ENCODE measurements at places on chromosomes 4 and X. TPM values are rescaled to one million over a fixed set of nuclear protein-coding genes. Genes with fewer than 3 reads are reported as not detected.

The ODAM gene
- not detected for polyA plus RNA-seq

The RAB41 gene
- polyA plus RNA-seq = not detected

The MGARP gene
- 4.1 TPM for polyA plus RNA-seq

The UGT2B17 gene
- not detected for polyA plus RNA-seq

The LUZP4 gene
- polyA plus RNA-seq = not detected

The ADH1A gene
- not detected for polyA plus RNA-seq

The RLIM gene
- polyA plus RNA-seq = 6.6 TPM

The TMEM271 gene
- polyA plus RNA-seq = 0.11 TPM

The USP17L27 gene
- polyA plus RNA-seq = not detected

The PLP1 gene
- 36.9 TPM for polyA plus RNA-seq

The CLDN22 gene
- not detected for polyA plus RNA-seq

The SLC35A2 gene
- polyA plus RNA-seq = 13.0 TPM

The PCDH18 gene
- 19.5 TPM for polyA plus RNA-seq

The PPBP gene
- not detected for polyA plus RNA-seq

The OSTC gene
- polyA plus RNA-seq = 311 TPM

The AVPR2 gene
- not detected for polyA plus RNA-seq

The XAGE2 gene
- not detected for polyA plus RNA-seq

The FGA gene
- not detected for polyA plus RNA-seq

The CAPN6 gene
- polyA plus RNA-seq = 4.5 TPM

The CT45A5 gene
- not detected for polyA plus RNA-seq

The TRAPPC11 gene
- 14.6 TPM for polyA plus RNA-seq

The SLC34A2 gene
- polyA plus RNA-seq = 0.73 TPM

The STK32B gene
- 0.42 TPM for polyA plus RNA-seq

The IDH3G gene
- polyA plus RNA-seq = 41.4 TPM

The MSANTD1 gene
- 0.31 TPM for polyA plus RNA-seq

The HMX1 gene
- polyA plus RNA-seq = 0.23 TPM

The KANTR gene
- 5.4 TPM for polyA plus RNA-seq

The INPP4B gene
- polyA plus RNA-seq = 0.11 TPM

The PTCHD1 gene
- polyA plus RNA-seq = 1.9 TPM

The PPP4R3C gene
- polyA plus RNA-seq = not detected

The ARX gene
- polyA plus RNA-seq = 0.13 TPM

The SEPTIN11 gene
- polyA plus RNA-seq = 80.0 TPM

The HMGN5 gene
- polyA plus RNA-seq = 155 TPM

The UGT2A1 gene
- polyA plus RNA-seq = not detected

The SERTM2 gene
- polyA plus RNA-seq = 0.27 TPM

The TAF7L gene
- 0.37 TPM for polyA plus RNA-seq

The SHISA3 gene
- 5.0 TPM for polyA plus RNA-seq

The SUPT20HL1 gene
- polyA plus RNA-seq = not detected

The VCX3B gene
- polyA plus RNA-seq = 1.1 TPM

The SLITRK4 gene
- polyA plus RNA-seq = 1.5 TPM

The PROM1 gene
- 36.6 TPM for polyA plus RNA-seq

The FHIP1A gene
- 11.3 TPM for polyA plus RNA-seq

The BMX gene
- not detected for polyA plus RNA-seq

The RTL3 gene
- polyA plus RNA-seq = not detected

The NUP62CL gene
- 4.6 TPM for polyA plus RNA-seq

The PCDH7 gene
- polyA plus RNA-seq = 2.7 TPM

The TMPRSS11A gene
- polyA plus RNA-seq = not detected

The MAGEB16 gene
- not detected for polyA plus RNA-seq

The CLTRN gene
- polyA plus RNA-seq = 2.5 TPM

The CTAG1B gene
- not detected for polyA plus RNA-seq

The BST1 gene
- 0.99 TPM for polyA plus RNA-seq

The HS3ST1 gene
- 1.3 TPM for polyA plus RNA-seq

The KLHL13 gene
- 4.5 TPM for polyA plus RNA-seq

The CCDC149 gene
- polyA plus RNA-seq = 2.2 TPM

The AASDH gene
- polyA plus RNA-seq = 38.4 TPM

The ARHGAP6 gene
- polyA plus RNA-seq = 0.26 TPM

The SPANXN4 gene
- polyA plus RNA-seq = not detected

The SOX3 gene
- polyA plus RNA-seq = 10.3 TPM

The KLB gene
- 0.21 TPM for polyA plus RNA-seq
